ENCODE measurements at places on chromosomes 2 and 18. TPM values are rescaled to one million over a fixed set of nuclear protein-coding genes. Genes with fewer than 3 reads are reported as not detected.

TCF4 gene
- total RNA-seq = 205 TPM

SF3B6 gene
- 88.2 TPM for total RNA-seq

C2orf69 gene
- 7.3 TPM for total RNA-seq

ANKRD44 gene
- 26.6 TPM for total RNA-seq

EN1 gene
- 4.2 TPM for total RNA-seq

STAMBP gene
- total RNA-seq = 12.0 TPM

BIRC6 gene
- 216 TPM for total RNA-seq

C2orf80 gene
- not detected for total RNA-seq

ACMSD gene
- total RNA-seq = not detected
